ENCODE measurements at places on chromosomes 4 and X. TPM values are rescaled to one million over a fixed set of nuclear protein-coding genes. Genes with fewer than 3 reads are reported as not detected.

The HDX gene
- 1.7 TPM for total RNA-seq

The BEND2 gene
- not detected for total RNA-seq

The ANXA5 gene
- total RNA-seq = 59.1 TPM

The UGT2B17 gene
- not detected for total RNA-seq

The UGT2B15 gene
- total RNA-seq = not detected

The HSPA4L gene
- total RNA-seq = 1.6 TPM

The ADGRG2 gene
- not detected for total RNA-seq

The ZDHHC15 gene
- 0.19 TPM for total RNA-seq

The LRCH2 gene
- 1.0 TPM for total RNA-seq

Measured in psoas muscle (tissue), 8 donors.